ENCODE measurements at places on chromosomes 2 and 18. TPM values are rescaled to one million over a fixed set of nuclear protein-coding genes. Genes with fewer than 3 reads are reported as not detected.

The MOCOS gene
- 0.47 TPM for total RNA-seq

The FAM161A gene
- 5.3 TPM for total RNA-seq

The ALPI gene
- total RNA-seq = not detected

The LINC00305 gene
- total RNA-seq = not detected

The SCTR gene
- total RNA-seq = not detected

The DSC3 gene
- total RNA-seq = not detected

The ALLC gene
- not detected for total RNA-seq

The EVX2 gene
- total RNA-seq = not detected

The ASIC4 gene
- total RNA-seq = not detected

The HOXD12 gene
- total RNA-seq = not detected

The DUSP19 gene
- total RNA-seq = 0.39 TPM

The SLC16A14 gene
- 0.63 TPM for total RNA-seq

The UPP2 gene
- total RNA-seq = not detected

The CD207 gene
- not detected for total RNA-seq

The MROH2A gene
- not detected for total RNA-seq

The SERPINB3 gene
- total RNA-seq = not detected

The NPAS2 gene
- 5.5 TPM for total RNA-seq

The MSTN gene
- not detected for total RNA-seq

The ITPRIPL1 gene
- 43.4 TPM for total RNA-seq

The FAM110C gene
- total RNA-seq = 0.08 TPM

The DUSP2 gene
- 21.2 TPM for total RNA-seq

The COLEC11 gene
- not detected for total RNA-seq

The IFIH1 gene
- 37.6 TPM for total RNA-seq

The HOXD4 gene
- total RNA-seq = not detected

The LDLRAD4 gene
- 35.7 TPM for total RNA-seq

The B3GNT7 gene
- total RNA-seq = 0.34 TPM

The DCC gene
- total RNA-seq = not detected

The MARCHF4 gene
- total RNA-seq = not detected

The FZD7 gene
- not detected for total RNA-seq
